ENCODE measurements at places on chromosomes 3 and 15.
A peak's percentile ranks its signal among the peaks of the same experiment; 100 is the strongest.

DNA sequence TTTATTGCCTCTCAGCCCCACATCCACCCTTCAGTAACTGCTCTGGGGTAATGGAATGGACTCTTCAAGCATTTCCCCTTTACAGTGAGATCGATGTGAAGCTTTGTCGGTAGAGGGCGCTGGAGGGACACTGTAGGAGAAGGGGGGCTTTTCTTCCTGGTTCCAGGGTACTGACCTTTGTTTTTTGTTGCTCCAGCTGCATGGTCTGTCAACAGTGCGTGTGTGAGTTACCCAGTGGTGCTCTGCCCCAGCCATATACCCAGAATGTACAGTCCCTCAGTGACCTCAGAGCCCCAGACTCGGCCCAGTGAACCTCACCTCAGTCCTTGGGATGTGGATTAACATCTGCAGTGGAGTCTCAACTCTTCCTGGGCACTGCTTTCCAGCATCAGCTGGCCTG, 180.3 kb upstream of the TSC22D2 start:
- DNase-seq = peak; percentile 34

- DNase-seq = no peak
Measured at GRCh38 chr15:79222808-79223207, 59.7 kb upstream of the ANKRD34C start.

DNA sequence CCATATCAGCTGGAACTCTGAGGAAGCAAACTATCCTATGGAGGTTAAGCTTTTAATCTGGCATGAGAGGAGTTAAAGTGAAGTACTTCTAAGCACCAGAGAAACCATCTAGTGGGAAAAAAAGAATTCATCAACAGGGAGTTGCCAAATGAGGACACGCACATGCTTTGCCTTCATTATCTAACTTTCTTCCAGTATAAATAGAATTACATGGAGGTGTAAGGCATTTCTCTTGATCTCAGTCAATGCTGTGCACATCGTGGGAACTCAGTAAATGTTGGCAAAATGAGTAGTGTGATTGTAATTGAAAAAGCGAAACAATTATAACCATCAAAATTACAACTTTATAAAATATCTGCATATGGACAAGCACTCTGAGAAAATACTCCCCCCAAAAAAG, 8.0 kb upstream of the GSK3B start:
- no peak for DNase-seq

- DNase-seq = no peak
Measured at GRCh38 chr3:31636694-31637442, 104.1 kb downstream of the STT3B start.

GRCh38 chr15:72685301-72685924, 569 bp downstream of the HIGD2B start:
- DNase-seq = no peak

GRCh38 chr15:62639906-62640605, 402.5 kb upstream of the TPM1 start:
- no peak for DNase-seq

- DNase-seq = no peak
Measured at GRCh38 chr15:70505411-70505919, 257.9 kb downstream of the UACA start.

DNA sequence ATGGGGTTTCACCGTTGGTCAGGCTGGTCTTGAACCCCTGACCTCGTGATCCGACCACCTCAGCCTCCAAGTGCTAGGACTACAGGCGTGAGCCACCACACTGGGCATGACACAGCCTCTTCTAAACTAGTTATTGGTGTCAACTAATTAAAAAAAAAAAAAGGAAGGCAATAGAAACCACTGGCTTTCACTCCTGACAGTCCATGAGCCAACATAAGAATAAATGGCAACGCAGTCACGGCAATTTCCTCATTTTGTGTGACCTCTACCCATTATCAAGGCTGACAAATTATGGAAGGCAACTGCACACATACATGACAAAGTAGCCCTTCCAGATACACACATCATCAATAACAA, 5.9 kb downstream of the ARHGEF3 start:
- no peak for DNase-seq

- no peak for DNase-seq
Measured at GRCh38 chr15:101608201-101608600, 44.0 kb downstream of the TM2D3 start.

GRCh38 chr3:45208586-45208985, 17.5 kb downstream of the TMEM158 start:
- DNase-seq = no peak

- DNase-seq = no peak
Measured at GRCh38 chr15:68407141-68407885, 24.6 kb downstream of the ITGA11 start.

- DNase-seq = no peak
Measured at GRCh38 chr3:23136054-23136453, 67.1 kb upstream of the UBE2E2 start.

Data from CMK (cell line).